Activated naive CD8-positive, alpha-beta T cell treated with anti-CD3 and anti-CD28 coated beads for 36 hours (primary cell): ENCODE measurements at places on chromosomes 13 and 19.

- DNase-seq, result peak; percentile 63
These were observed 7.7 kb downstream of the PGLYRP1 start for GRCh38 chr19:46014941-46015686.

GRCh38 chr19:3785451-3785937 is 687 bp downstream of the MATK start:
- DNase-seq, result peak; percentile 45

DNA sequence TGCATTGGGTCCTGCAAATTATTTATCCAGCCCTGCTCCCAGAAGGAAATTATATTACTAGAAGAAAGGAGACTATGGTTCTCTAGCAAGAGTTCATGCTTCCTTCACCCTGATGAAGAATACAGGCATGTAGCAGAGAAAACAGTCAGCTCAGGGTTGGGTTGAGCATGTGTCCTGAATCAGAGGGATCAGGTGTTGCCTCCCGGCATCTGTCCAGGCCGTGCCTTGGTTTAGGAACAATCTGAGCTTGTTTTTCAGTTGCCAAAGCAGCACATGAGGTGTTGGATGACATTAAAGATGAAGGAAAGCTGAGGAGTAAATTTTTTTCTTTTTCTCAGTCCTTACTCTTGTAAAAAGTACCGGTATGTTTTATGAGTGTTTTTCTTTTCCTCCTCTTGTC is 62.0 kb downstream of the KL start:
- DNase-seq, result no peak

DNA sequence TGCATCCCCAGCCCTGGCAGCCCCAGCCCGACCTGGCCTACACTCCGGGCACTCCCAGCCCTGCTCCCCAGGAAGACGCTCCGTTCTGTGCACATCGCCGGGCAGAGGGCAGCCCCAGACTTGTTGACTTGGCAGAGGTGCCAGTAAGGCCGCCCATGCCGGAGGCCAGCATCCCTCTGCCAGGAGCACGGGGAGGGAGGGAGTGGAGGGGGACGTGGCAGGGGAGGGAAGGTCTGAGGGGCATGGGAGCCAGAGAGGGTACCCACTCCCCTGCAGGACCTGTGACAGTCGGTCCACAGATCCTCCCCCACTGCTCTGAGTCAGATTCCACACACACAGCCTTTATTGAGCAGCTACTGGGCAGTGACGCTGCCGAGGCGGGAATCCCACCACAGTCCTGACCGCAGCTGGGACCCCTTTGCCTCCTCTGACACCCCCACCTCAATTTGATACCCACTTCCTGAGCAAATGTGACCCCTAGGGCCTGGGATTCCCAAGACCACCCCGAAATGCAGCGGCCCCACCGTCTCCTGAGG is 1.9 kb upstream of the NKPD1 start:
- DNase-seq, result no peak

DNA sequence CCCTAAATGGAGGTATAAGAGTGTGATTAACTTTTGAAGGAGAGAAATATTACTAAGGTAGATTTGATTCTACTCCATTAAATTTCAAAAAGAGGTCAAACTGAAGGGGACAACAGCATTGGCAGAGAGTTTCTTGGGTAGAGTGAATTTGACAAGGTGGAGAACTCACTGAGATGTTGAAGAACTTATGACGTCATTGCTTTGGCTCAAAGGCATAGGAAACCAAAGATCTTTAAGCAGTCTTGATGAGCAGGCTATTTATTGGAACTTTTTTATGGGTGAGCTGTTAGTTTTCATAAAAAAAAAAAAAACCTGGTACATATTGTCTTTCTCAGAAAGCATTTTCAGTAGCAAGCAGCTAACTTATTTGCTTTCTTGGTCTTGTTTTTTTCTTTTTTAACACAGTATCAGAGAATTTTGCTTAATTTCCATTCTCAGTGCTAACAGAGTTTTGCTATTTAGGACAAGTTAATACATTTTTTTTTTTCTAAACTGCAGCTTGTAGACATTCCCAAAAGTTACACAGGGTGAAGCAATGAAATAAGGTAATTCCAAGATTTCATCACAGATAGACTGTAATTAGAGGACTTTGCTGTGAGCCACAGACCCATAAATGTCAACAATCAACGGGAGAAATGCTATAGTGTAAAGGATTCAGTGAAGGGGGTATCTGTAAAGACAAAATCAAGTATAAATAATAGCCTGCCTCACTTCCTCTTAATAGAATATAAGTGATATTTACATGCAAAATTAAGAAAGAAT is 412.2 kb upstream of the KLHL1 start:
- no peak for DNase-seq

GRCh38 chr19:15253513-15253912 is 21.3 kb upstream of the EPHX3 start:
- DNase-seq, result no peak
